ENCODE measurements at places on chromosomes 16 and 17.

GRCh38 chr17:27846042-27846655, 45.8 kb upstream of the NOS2 start:
- no peak for DNase-seq

GRCh38 chr16:67551972-67552371, 10.4 kb upstream of the CTCF start:
- no peak for DNase-seq

GRCh38 chr17:39841134-39841683, 22.9 kb downstream of the IKZF3 start:
- no peak for DNase-seq

DNA sequence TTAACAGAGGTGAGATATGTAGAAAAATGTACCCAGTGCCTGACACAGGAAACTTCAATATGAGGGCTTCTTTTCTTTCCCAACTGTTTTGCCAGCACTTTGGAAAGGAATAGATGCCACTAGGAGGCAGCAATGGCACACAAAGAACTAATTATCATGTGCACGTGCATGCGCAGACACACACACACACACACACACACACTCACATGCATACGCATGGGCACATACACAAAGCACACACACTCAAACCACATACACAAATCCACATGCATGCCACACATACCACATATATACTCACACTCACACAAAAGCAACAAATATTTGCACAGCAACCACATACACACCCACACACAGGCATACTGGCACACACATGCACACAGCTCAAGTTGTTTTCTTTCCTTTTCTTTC, 8.8 kb upstream of the CEP112 start:
- DNase-seq = peak; percentile 68

DNA sequence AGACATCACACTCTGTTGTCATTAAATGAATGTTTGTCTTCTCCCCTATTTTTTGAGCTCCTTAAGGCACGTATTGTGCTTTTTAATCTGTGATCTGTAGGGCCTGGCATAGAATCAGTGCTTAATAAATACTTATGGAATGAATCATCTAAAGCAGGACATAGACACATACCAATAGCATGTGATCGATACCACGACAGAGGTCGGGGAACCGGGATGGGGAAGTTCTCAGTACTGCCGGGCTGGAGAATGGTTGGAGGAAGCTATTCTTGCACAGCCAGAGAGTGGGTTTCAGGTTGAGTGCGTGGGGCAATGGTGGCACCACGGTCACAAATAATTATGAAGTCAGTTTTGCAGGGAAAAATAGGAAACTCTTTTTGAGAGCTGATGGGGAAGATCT, 26.8 kb downstream of the NLRP1 start:
- DNase-seq = peak; percentile 7

DNA sequence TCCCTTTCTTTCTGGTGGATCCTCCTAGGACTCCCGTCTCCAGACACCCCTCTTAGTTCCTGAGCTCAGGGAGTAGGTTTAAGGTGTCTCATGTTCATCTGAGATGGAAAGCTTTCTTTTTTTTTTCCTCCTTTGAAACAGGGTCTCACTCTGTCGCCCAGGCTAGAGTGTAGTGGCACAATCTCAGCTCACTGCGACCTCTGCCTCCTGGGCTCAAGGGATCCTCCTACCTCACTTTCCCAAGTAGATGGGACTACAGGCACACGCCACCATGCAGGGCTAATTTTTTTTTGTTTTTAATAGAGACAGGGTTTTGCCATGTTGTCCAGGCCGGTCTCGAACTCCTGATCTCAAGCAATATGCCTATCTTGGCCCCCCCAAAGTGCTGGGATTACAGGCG, 3.6 kb upstream of the GSE1 start:
- no peak for DNase-seq

DNA sequence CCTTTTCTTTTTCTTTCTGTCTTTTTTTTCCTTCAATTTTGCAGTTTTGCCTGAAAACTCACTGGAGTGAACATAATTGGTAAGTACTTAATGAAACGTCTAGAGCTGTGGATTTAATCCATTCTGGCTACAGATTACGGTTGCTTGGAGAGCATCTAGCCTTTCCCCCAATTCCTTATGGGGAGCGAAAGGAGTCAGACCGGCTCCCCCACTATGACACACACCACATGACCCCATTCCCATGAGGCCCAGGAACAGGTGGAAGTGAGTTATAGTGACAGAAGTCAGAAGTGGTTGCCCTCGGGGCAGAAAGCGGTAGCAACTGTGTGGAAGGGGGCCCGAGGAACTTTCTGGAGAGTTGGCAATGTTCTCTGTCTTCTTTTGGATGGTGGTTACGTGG, 41.2 kb downstream of the EMP2 start:
- no peak for DNase-seq

DNA sequence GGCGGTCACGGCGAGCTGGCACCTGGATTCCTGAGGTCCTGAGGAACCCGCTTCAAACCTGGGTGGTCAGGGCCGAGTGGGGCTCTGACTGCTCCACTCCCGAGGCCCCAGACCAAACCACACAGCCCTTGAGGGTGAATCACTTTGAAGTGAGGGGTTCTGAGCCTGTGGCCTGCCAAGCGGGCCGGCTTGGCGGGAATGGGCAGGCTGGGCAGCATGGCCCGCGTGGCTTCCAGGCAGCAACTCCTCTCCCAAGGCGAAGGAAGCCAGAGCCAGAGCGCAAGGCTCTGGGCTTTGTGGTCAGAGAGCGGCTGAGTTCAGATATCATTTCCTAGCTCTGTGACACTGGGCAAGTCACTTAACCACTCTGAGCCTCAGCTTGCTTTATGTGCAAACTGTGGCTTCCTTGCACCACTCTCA, 42.7 kb downstream of the CMIP start:
- no peak for DNase-seq

Measured in AG04450 (cell line).